ENCODE measurements at places on chromosomes 5 and 9.
A peak's percentile ranks its signal among the peaks of the same experiment; 100 is the strongest.

- DNase-seq: no peak
Measured at GRCh38 chr5:126309860-126310259, 113.3 kb upstream of the GRAMD2B start.

DNA sequence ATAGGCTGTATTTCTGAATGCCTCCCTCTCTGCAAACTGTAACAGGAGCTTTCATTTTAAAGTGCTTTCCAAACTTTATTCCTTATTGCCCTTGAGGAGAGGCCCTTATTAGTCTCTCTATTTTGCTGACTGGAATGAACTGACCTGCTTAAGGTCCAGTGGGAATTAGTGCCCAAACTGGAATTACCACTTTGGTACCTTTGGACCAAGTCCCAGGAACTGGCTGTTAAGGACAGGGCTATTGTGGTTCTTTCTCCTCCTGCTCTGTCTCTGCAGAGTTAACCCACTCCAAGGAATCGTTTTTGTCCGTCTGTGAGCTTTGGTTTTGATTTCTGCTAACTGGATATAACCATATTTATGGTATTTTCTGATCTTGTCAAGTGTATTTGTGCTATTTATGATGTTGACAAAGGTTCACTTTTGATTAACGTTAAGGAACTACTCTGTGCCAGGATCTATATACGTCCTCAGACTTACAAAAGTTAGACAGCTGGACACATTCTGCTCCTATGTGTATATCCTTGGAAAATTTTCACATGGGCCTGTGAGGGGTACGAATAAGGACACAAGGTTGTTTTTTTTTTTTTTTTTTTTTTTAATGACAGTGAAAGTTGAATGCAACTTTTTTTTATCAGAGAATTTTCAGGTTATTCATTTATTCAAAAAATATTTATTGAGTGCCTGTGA, 189.1 kb upstream of the ANKRD55 start:
- DNase-seq: no peak

- no peak for DNase-seq
Measured at GRCh38 chr9:96617439-96618185, 2.0 kb downstream of the CDC14B start.

DNA sequence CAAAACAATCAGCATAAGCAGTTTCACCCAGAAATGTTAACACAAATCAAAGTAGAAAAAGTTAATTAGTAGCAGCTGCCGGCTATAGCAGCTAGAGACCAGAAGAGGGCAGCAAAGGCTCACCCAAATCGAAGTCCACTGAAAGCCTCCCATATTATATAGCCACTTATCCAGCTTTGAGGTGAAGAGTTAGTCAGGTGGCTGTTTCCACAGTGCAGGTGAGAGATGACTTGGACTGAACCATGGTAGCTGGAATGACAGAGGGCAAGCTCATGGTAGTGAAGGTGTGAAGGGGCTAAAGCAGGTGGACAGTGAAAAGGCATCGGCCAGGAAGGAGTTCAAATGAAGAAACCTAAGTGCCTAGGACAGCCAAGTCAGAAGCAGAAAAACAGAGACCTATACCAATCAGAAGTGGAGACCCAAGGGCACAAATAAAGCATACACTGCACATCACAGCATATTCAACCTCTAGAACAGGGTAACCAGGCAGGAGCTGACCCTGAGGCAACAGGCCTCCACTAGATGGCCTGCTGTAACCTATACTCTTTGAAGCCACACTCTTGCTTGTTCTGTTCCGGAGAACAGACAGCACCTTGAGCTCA, 7.2 kb upstream of the RNF38 start:
- peak; percentile 27 for DNase-seq

GRCh38 chr5:54470677-54471076, 15.2 kb downstream of the HSPB3 start:
- no peak for DNase-seq

GRCh38 chr9:127763918-127764384, 14.5 kb downstream of the SH2D3C start:
- DNase-seq: no peak

GRCh38 chr5:161190086-161190485, 338.1 kb upstream of the ATP10B start:
- DNase-seq: no peak

GRCh38 chr5:144195448-144195847, 24.8 kb downstream of the KCTD16 start:
- no peak for DNase-seq

- no peak for DNase-seq
Measured at GRCh38 chr5:115718927-115719326, 93.1 kb upstream of the TMED7 start.

- no peak for DNase-seq
Measured at GRCh38 chr5:66074901-66075300, 69.2 kb upstream of the SREK1 start.

DNA sequence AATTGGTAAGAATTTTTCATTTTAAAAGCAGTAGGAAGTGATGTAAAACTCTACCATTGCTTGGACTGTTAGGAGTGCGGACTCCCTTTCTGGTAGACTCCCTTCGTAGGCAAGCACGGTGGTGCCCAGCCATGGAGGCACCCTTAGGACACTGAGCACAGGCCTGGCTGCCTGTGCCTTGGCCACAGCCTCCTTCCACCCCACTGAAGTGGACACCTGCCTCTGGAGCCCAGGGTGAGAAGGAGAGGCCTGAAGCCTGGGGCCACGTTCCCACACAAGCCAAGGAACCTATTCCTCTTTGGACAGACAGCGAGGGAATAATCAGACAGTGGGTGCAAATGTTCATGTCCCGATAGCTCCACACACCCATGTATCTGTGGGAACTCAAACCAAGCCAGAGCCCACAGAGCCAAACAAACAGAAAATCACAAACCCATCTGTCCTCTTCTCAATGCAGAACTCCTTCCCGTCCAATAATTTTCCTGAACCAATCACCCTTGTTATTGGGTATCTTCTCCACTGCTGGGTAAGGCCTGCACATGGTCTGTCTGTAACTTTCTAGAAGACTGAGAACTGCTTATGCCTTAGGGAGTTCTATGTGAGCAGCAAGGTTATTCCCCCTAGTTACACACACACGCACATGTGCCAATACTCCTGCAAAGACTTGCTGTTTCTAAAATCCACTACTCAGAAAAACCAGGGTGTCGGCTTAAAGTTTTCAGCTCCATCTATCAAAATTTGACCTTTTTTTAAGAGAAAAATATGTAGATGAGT, 45.2 kb downstream of the UBE2QL1 start:
- no peak for DNase-seq

- no peak for DNase-seq
Measured at GRCh38 chr9:121299467-121300282, 31.7 kb downstream of the GSN start.
